Foreskin keratinocyte (primary cell): ENCODE measurements at places on chromosomes 11 and 22. TPM values are rescaled to one million over a fixed set of nuclear protein-coding genes. Genes with fewer than 3 reads are reported as not detected.

Gene FZD4
- total RNA-seq: 0.49 and 0.68 TPM in 2 replicates

Gene PKDREJ
- not detected in 2 replicates for total RNA-seq

Gene TEF
- total RNA-seq: 7.5 and 9.6 TPM in 2 replicates

Gene TOM1
- total RNA-seq: 9.0 and 10.0 TPM in 2 replicates

Gene CHID1
- 63.7 and 66.4 TPM in 2 replicates for total RNA-seq

Gene SESN3
- total RNA-seq: 8.3 and 8.4 TPM in 2 replicates

Gene C11orf86
- not detected in 2 replicates for total RNA-seq

Gene IFITM1
- total RNA-seq: 399 and 491 TPM in 2 replicates

Gene MYOD1
- not detected in 2 replicates for total RNA-seq

Gene GSTP1
- total RNA-seq: 1,696 and 1,959 TPM in 2 replicates

Gene CEND1
- total RNA-seq: not detected in 2 replicates

- peak; percentile 60 for DNase-seq
These were observed 48.4 kb downstream of the ANO1 start for GRCh38 chr11:70126494-70126893.

GRCh38 chr11:83681031-83681781 is 395.0 kb upstream of the CCDC90B start:
- no peak for DNase-seq

DNA sequence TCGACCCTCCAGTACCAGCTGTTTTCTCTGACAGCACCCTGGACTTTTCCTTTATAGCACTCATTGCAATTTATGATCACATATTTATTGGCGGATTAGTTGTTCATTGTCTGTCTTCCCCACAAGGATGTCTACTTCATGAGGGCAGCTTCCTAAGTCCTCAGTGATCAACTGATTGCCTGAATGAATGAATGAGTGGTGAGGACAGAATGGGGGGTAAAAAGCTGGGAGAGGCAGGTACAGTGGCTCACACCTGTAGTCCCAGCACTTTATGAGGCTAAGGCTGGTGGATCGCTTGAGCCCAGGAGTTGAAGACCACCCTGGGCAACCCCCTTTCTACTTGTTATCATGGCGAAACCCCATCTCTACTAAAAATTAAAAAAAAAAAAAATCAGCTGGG is 11.1 kb upstream of the SOX10 start:
- DNase-seq: no peak

- no peak for DNase-seq
These were observed 792.2 kb downstream of the METTL15 start for GRCh38 chr11:28900427-28900826.

- DNase-seq: no peak
These were observed 424.5 kb upstream of the ANO5 start for GRCh38 chr11:21768388-21768787.

GRCh38 chr22:50015451-50016307 is 3.1 kb upstream of the IL17REL start:
- no peak for DNase-seq

DNA sequence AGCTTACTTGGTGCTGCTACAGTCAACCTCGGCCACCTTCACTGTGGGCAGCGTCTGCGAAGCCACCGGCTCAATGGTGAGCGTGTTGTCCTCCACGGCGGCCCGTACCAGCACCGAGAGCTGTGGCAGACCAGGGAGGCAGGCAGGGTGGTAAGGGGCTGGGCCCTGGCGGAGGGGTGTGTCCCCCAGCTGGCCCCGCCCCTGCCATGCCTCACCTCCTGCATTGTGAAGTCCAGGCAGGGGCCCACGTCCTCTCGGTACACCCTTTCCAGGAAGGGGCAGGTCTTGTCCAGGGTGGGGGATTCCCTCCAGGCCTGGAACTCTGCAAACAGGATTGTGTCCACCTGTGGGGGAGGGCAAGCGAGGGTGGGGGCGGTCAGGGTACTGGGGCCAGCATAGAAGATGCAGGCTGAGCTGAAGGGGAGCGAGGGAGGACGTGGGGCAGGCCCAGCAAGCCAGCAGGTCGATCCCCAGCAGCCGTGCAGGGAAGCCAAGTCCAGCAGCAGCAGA is 12.8 kb downstream of the RAB3IL1 start:
- DNase-seq: no peak

DNA sequence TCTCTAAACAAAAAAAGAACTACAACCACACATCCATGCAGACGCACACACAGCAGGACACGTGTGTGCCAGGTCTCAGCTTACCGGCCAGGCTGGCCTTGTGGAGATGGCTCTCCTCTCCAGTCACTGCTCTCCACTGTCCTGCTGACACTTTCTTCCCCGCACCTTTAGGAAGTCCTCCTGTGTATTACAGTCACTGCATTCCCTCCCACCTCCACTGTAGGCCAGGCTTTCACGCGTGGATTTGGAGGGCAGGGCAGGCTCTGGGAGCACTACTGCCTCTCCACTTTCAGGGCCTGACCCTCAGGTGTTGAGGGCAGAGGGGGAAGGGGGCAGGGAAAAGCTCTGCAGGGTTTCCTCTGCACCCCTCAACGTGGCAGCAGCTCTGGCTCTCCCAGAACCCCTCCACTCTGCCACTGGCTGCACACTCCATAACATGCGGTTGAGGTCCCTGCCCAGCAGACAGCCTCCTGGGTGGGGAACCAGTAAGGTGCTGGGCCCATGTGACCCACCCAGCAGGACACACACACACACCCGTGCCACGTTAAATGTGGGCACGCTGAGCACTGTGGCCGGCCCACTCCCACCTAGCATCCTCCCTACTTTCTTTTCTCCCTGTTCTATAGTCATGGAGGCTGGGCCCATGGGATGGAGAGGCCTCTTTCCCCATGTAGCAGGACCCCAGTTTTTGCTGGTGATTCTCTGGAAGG is 107.0 kb upstream of the PITPNB start:
- no peak for DNase-seq

DNA sequence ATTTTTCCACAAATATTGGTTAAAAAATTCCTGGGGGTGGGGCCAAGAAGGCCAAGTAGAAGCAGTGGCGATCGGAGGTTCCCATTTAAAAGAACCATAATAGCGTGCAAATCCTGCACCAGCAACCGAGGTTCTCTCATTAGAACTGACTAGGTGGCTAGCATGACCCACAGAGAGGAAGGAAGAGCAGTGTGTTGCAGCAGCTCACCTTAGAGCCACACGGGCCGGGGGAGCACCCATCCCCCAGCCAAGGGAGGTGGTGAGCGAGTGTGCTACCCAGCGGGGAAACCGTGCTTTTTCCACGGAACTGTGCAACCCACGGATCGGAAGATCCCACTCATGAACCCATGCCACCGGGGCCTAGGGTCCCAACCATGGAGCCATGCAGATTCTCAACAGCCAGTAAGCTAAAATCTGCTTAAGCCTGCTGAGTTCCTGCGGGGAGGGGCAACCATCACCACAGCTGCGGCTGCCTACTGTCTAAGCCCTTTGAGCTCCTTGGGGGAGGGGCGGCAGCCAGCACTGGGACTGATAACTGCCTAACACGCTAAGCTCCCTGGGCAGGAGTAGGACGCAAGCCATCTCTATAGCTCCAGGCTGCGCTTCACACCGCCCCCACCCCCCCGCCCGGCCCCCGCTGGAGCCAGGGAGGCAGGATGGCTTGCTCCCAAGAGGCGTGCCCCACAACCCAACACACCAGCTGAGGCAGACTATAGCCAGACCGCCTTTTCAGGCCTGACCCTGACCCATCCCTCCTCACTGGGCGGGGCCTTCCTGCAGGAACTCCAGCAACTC is 21.0 kb upstream of the HTATIP2 start:
- no peak for DNase-seq

DNA sequence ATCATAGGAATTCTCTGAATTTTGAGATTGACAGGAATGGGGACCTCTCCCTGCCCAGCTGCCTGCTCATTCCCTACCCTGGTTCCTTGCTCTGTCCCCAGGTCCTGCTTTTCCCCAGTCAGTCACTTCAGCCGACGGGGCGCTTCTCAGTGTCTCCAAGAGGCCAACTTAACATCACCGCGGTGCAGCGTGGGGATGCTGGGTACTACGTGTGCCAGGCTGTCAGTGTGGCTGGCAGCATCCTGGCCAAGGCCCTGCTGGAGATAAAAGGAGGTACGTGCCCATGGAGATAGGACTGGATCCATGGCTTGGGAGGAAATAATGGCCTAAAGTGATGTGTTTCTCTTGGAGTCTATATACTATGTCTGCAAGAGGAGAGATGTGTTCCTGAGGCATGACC is 7.0 kb downstream of the ROBO3 start:
- no peak for DNase-seq

DNA sequence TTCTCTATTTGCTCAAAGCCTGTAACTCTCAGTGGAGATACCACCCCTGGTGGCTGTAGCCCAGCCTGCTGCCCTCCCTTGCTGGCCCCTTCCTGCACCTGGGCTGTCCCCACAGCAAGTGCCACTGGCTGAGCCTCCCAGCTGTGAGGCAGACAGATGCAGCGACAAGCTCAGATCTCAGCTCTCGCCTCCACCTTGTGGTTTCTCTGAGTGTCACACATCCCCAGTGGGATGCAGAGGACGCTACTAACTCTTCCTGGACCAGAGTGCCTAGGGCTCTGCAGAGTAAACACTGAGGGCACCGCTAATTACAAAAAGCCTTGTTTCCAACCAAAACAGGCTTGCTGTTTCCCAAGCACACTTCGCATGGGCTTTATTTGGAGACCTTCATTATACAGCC is 8.9 kb downstream of the YPEL1 start:
- DNase-seq: no peak

DNA sequence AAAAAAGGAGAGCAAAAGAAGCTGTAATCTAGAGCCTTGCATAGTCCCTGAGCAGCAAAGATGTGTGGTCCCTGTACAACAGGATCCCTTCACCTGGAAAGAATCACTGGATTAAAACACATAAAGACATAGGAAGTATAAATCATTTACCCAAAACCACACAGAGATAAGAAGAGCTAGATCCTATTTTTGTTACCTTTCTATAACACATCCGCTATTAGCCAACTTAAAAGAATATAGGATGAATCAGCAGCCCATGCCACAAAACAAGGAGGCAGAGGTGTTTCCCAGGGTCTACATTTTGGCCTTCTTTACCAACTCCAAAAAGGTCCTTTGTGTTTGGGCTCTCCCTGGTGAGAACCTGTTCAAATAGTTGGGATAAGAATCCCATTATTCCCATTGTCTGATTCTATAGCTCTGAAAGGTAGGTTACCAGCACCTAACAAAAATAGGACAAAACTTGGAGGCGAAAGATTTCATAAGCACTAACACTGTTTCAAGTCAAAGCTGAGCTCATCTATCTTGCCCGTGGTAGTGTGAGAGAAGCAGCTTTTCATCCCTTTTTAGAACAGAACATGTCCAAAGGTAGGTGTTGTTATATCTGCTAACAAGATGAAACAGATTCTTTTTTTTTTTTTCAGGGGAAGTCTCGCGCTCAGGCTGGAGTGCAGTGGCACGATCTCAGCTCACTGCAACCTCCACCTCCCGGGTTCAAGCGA is 26.8 kb downstream of the PAK1 start:
- peak; percentile 6 for DNase-seq

DNA sequence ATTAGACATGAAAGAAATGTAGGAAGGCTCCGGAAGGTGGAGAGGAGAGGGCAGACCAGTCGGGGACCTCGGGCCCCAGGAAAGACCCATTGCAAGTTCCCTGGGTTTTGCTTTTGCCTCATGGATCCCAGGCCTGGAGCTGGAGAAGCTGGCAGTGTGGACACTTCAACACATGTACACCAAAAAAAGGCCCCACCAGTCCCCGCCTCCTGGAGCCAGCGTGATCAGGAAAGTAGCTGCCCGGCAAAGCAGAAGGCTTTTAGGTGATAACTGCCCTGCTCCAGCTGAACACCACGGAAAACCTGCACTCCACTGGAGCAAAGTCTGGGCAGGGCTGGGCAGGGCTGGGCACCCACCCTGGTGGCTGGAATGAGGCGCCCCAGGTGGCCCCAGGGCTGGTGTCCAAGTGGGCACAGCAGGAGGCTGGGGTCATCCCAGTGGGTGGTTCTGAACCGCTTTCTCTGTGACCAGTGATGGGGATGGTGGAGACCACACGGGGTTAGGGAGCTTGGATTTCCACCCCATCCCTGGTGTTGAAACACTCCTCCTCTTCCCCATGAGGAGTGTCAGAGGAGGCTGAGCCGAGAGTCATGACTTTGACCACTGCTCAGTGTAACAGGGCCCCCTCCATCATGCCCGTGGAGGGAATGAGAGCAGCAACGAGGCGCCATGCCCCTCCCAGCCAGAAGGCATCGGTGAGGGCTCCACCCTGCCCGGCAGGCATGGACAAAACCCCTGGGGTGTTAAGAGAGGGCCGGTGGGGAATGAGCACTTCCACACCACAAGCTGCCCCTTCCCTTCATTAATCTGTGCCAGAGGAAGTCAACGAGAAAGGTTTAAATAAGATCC is 16.9 kb upstream of the MUC5AC start:
- DNase-seq: no peak

GRCh38 chr11:96483374-96483955 is 93.7 kb downstream of the JRKL start:
- DNase-seq: no peak

DNA sequence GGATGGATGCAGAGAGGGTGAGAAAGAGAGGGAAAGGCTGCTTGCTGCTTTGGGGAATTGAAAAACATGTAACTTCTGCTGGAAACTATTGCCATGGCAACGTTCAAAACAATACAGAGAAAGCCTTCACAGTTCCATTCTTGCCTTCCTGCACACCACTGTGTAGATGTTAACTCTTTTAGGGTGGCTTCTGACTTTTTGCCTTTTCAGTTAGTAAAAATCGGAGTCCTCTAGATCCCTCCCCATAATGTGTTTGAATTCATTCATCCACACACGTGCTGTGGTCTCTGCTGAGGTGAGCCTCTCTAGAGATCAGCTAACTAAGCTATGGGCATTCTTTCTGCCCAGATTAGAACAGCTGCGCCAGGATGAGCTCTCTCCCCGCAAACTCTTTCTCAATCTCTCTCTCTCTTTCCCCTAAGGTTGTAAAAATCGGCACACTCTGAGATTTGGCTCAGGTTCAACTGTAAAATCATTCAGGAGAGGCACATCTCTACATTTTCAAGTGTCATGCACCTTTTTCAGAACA is 1178.3 kb downstream of the LRRC4C start:
- no peak for DNase-seq

DNA sequence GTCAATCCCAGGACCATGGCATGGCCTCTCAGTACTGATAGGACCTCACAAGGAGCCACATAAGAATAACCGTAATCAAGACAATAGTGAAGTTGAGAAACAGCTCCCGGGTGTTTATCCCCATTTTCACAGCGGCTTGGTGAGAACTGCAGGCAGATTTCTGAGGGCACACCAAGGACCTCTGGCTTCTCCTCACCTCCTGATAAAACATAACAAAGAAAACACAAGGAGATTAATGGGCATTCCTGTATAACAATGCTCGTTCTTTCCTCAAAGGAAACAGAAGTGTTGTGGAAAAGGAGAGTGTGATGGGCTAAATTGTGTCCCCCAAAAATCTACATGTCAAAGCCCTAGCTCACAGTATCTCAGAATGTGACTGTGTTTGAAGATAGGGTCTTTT is 4.0 kb downstream of the SLN start:
- no peak for DNase-seq

GRCh38 chr11:39745401-39745800 is 1714.1 kb downstream of the LRRC4C start:
- DNase-seq: no peak
